ENCODE measurements at places on chromosomes 2 and 18.
A peak's percentile ranks its signal among the peaks of the same experiment; 100 is the strongest.

DNA sequence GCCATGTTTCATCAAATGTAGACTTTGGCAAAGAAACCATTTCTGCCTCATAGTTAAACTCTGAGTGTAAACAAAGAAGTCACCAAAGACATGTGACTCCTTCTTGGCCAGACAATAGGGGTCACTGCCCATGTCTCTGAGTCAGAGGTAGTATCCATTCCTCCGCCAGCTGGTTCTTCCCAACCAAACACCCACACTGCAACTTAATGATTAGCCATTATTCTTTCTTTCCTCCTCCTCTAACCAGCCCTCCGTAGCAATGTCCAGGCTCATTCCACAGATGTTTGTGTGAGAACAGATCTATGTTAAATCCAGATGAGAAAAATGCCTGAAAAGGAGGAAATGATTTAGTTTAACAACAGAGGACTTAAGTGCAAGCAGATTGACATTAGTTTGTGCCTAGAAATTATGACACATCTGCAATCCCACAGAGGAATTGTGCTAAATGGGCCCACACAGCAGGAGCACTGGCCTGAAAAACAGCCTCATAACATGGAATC is 127.9 kb upstream of the SH3BP4 start:
- no peak for DNase-seq

- no peak for DNase-seq
Measured at GRCh38 chr2:187369471-187369870, 78.6 kb downstream of the CALCRL start.

- DNase-seq = no peak
Measured at GRCh38 chr18:68406761-68407160, 308.1 kb downstream of the TMX3 start.

- DNase-seq = no peak
Measured at GRCh38 chr2:120617055-120617454, 118.6 kb upstream of the GLI2 start.

GRCh38 chr18:22711192-22711685 is 221.9 kb upstream of the RBBP8 start:
- no peak for DNase-seq

- DNase-seq = no peak
Measured at GRCh38 chr2:54347622-54348021, 91.6 kb upstream of the TSPYL6 start.

DNA sequence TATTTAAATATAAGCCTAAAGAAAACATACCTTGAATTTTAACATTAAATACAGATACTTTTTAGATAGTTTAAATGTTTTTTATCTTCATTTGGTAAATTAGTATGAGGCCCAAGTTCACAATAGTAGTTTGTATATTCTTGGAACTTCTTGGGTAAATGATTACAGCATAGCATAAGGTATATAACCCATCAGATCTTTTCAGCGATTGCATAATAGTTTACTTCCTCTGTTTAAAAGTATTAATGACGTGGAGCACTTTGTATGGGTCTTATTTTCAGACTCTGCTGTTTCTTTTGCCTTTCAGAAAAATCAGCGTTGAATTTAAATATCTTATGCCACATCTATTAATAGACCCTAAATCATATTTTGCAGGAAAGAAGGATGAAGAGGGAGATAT is 60.2 kb downstream of the CHRNA1 start:
- DNase-seq = no peak

DNA sequence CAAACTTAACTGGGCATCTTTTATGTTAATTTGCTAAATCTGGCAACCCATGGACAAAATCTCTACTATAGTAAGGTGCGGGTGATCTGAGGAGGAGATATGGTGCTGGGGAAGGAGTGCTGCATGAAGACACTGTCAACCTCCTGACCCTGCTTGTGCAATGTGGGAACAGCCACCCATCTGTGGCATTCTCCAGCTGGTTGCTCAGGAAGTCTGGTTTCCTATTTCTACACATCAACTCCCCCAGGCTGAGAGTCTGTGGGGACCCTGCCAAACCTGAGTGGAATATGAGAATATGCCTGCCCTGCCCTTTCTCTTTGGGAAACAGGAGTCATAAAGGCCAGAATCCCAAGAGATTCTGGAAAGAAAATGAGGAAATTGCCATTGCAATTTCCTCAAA is 60.1 kb upstream of the PAX3 start:
- no peak for DNase-seq

GRCh38 chr2:135066710-135067109 is 14.6 kb downstream of the RAB3GAP1 start:
- no peak for DNase-seq

- DNase-seq = peak; percentile 11
Measured at GRCh38 chr2:198314559-198315153, 510.3 kb downstream of the PLCL1 start.

- DNase-seq = no peak
Measured at GRCh38 chr2:218452079-218452478, 33.2 kb downstream of the VIL1 start.

DNA sequence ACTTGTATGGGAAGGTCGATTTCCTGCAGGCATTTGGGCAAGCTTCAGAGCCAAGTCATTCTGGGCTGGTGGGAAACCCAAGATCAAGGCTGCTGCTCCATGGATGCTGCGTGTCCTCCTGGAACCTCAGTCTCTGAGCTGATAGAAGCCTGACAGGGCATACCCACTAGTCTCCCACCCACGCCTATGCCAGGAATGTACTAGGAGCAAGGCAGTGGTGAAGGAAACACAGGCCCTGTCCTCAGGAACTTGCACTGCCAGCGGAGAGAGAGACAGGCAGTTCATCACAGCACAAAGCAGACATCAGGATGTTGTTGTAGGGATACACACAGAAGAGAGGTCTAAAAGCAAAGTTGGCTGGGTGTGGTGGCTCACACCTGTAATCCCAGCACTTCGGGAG is 84.2 kb downstream of the PLB1 start:
- no peak for DNase-seq

GRCh38 chr2:134468164-134468563 is 214.3 kb downstream of the MGAT5 start:
- DNase-seq = no peak

DNA sequence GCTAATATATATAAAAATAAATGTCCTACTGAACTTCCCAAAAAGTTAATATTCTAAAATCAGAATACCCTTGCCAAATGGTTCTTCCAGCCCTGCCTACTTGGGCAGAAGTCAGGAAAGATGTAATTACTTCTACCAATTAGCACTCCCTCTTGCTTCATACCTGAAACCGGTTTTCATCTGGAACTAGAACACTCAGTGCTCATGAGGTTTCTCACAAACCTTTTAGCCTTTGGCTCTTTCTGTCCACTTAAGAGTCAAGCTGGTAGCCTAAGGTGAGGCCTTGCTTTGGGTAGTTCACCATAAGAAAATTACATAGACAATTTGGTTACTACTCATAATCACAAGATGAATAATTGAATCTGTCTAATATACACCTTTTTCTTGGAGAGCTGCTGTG is 4.1 kb downstream of the DSG3 start:
- no peak for DNase-seq

- DNase-seq = no peak
Measured at GRCh38 chr18:48326901-48327675, 82.1 kb downstream of the ZBTB7C start.

- DNase-seq = no peak
Measured at GRCh38 chr2:188599140-188599539, 307.5 kb downstream of the GULP1 start.

- no peak for DNase-seq
Measured at GRCh38 chr2:177909962-177910361, 162.6 kb downstream of the PDE11A start.

- DNase-seq = no peak
Measured at GRCh38 chr2:36486521-36487044, 111.4 kb downstream of the FEZ2 start.

DNA sequence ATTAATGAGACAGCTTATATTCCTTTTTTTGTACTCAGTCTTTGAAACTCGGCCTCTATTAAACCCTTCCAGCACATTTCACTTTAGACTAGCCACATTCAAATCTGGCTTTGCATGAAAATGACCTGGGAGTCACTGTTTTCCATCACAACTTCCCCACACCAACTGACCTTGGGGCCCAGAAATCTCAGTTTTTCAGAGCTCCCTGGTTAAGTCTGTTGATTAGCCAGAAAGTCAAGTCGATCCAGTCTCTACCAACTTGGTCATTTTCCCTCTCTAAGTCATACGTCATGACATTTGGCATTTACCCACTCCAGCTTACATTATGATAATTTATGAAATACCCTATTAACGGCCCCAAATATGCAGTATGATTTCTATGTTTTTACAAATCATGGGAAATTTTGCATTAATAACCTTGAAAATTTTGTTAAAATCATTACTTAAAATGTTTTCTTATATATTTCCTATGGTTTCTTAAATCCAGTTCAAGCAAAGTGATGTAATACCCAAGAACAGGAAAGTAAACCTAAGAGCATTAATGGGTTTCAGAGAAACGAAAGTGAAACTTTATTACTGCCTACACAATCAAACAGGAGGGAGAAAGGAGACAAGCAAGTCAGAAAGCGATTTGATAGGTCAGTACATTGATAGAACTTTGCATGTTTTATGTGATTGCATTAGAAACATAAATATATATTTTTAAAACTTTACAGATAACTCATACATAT is 77.1 kb downstream of the SPATS2L start:
- peak; percentile 91 for DNase-seq

DNA sequence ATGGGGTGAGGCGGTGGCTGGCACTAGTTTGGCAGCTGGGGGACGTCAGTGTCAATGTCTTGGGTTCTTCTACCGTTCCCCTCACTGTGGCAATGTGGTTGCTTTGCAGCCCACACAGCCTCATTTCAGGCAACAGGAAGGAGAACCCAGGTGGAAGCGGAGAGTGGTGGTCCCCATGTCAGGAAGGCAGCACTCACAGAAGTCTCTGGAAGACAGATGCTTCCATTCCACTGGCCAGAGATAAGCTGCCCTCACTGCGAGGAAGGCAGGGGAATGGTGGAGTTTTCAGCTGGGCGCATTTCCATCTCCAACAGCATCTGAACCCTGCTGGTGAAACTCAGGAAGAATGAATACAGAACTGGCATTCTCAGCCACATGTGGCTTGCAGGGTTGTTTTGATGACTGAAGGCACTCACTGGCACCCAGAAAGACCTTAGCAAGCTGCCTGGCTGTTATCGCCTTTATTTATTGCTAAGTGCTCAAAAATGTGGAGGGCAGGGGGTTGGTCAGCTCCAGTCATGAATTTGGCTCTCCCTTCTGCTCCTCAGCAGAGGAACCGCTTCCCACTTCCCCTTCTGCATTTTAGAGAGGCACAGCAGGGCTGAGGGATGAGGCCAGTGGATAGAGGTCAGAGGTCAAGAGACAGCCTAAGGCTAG is 19.4 kb downstream of the KCNIP3 start:
- no peak for DNase-seq

DNA sequence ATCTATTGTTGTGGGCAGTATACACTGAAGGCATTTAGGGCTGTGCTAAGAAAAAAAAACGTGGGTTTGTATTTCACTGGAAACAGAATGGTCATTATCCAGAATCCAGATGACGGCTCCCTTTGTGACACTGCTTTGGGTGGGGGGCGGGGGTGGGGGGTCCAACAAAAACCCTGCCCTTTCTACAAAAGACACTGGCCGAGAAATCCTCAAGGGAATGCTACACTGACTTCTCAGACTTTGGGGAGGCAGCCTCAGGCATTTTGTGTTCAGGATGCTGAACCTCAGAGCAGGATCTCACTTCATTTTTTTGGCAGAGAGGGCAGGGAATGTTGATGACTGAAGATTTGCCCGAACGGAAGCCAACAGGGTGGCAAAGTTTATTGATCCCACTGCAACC is 417.1 kb downstream of the HRH4 start:
- DNase-seq = no peak

- no peak for DNase-seq
Measured at GRCh38 chr18:42287047-42287446, 332.0 kb downstream of the PIK3C3 start.

- DNase-seq = no peak
Measured at GRCh38 chr2:31243053-31243452, 9.1 kb downstream of the EHD3 start.

DNA sequence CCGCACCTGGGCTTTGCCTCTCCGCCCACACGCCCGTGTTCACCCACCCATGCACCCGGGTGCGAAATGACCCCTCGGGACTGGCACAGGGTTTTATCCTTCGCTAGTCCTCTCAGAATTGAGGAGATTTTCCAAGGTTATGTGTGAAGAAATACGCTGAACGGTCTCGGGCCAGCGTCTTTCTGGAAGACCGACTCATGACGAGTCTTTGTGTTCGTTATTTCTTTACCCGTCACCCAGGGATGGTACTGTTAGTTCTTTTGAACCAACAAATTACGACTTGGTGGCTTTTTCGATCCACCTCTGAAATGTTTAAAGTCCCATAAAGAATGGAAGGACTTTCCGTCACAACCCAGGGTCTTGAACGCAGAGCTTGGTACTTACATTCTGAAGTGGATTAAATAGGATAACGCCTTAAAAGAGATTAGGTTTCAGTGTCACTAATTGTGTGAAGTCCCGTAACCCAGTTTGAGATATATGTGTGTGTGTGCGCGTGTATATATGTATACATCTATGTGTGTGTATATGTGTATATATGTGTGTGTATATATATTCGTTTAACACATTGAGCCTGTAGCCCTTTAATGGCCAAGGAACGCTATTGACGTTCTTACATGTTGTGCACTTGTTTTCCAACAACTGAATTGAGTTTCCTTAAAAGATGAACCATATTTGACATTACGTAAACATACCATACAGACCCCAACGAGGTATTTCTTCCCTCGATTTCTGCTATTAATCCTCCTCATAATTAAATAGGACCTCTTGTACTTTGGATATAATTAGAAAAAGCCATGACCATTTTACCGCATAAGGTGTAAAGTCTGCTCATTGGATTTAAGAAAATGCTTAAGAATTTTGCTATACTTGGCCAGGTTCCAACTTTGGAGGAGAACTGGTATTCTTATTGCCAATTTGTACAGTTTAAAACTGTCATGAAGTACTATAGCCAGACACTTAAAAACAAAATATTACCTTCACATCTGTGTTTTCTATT is 889 bp downstream of the ZC3H15 start:
- DNase-seq = peak; percentile 22

- no peak for DNase-seq
Measured at GRCh38 chr2:164734196-164734595, 107.4 kb downstream of the COBLL1 start.

DNA sequence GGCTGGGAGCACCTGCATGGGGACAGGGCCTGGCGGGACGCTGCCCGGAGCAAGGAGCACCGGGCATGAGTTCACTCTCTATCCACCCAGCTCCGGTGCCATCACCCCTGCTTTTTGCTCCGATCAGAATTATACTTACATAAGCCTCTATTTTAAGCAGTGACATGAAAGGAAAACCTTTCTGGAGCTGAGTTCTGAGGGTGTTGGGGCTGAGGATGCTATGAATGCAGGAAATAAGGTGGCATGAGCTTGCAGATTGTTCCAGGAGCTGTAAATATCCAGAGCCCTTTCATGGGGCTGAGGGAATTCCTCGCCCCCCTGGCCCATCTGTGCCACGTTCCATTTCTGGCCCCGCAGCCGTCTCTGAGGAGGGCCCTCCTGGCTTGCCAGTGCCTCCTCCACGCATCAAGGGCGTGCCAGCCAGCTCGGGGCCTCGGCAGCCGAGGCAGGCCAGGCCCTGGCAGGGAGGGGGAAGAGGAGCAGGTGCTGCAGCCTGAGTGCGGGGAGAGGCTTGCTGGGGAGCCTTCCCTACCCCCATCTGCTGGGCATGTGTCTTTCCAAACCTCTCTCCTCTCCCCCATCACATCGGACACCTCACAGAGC is 91.7 kb upstream of the MCFD2 start:
- peak; percentile 56 for DNase-seq

- no peak for DNase-seq
Measured at GRCh38 chr2:215749092-215749957, 264.0 kb downstream of the MREG start.

- peak; percentile 41 for DNase-seq
Measured at GRCh38 chr2:207768168-207768865, 1.4 kb downstream of the FZD5 start.

- peak; percentile 64 for DNase-seq
Measured at GRCh38 chr2:219218217-219218731, 484 bp downstream of the ABCB6 start.

Data from DMS79 treated with DMSO at 0.1 percent for 48 hours (cell line).